Colonic mucosa (tissue), 4 donors: ENCODE measurements at places on chromosomes 7 and 10. TPM values are rescaled to one million over a fixed set of nuclear protein-coding genes. Genes with fewer than 3 reads are reported as not detected.

GRCh38 chr10:95121904-95122303 lies 52.6 kb upstream of the CYP2C8 start:
- H3K27ac ChIP-seq: no peak overlapping the region
- no peaks in the 10 kb centered on the region for H3K27me3 ChIP-seq
- DNase-seq: no peak
- H3K4me3 ChIP-seq: no peak overlapping the region

GRCh38 chr10:78341953-78342614 lies 308.4 kb downstream of the RPS24 start:
- H3K27me3 ChIP-seq: no peaks in the 10 kb centered on the region
- no peaks in the 10 kb centered on the region for H3K4me1 ChIP-seq
- no peak overlapping the region for H3K4me3 ChIP-seq
- H3K36me3 ChIP-seq: no peaks in the 10 kb centered on the region

- no peak overlapping the region for H3K4me3 ChIP-seq
- H3K27ac ChIP-seq: no peak overlapping the region
- no peaks in the 10 kb centered on the region for H3K27me3 ChIP-seq
- no peak for DNase-seq
These were observed 15.9 kb downstream of the PRKG1 start for GRCh38 chr10:51090190-51090589.

- H3K27ac ChIP-seq: no peak overlapping the region
- H3K27me3 ChIP-seq: no peaks in the 10 kb centered on the region
- no peaks in the 10 kb centered on the region for H3K36me3 ChIP-seq
- DNase-seq: no peak
- H3K4me3 ChIP-seq: no peak overlapping the region
- peaks cover 16% of the 10 kb centered on the region for H3K4me1 ChIP-seq
These were observed 51.0 kb downstream of the UNC5B start for GRCh38 chr10:71263376-71263775.

DNA sequence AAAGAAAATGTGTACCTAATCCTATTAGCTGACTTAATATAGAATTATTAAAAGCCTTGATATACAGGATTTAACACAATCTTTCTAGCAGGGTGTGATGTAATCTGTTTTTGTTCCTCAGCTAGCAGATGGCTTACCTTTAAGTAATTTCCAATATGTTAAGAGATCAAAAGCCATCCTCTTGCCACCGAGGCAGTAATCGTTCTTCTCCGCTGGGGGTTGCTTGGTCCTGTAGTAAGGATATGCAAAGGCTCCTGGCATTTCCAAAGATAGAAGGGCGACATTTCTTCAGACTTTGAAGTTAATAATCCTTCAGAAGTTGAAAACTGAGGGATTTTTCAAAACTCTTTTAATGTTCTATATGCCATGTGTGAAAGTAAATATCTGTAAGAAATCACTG lies 156.4 kb downstream of the FZD1 start:
- H3K27ac ChIP-seq: no peak overlapping the region
- H3K4me3 ChIP-seq: no peak overlapping the region
- no peak for DNase-seq
- H3K4me1 ChIP-seq: no peaks in the 10 kb centered on the region
- no peaks in the 10 kb centered on the region for H3K36me3 ChIP-seq
- H3K27me3 ChIP-seq: no peaks in the 10 kb centered on the region

GRCh38 chr7:151206914-151207313 lies 3.4 kb downstream of the H2BK1 start:
- no peaks in the 10 kb centered on the region for H3K27me3 ChIP-seq
- no peak overlapping the region for H3K4me3 ChIP-seq
- no peak for DNase-seq
- no peak overlapping the region for H3K27ac ChIP-seq
- no peaks in the 10 kb centered on the region for H3K4me1 ChIP-seq
- no peaks in the 10 kb centered on the region for H3K36me3 ChIP-seq

GRCh38 chr7:151608031-151608551 lies 88.4 kb upstream of the RHEB start:
- peak overlapping the region; percentile 38 for H3K27ac ChIP-seq
- H3K36me3 ChIP-seq: no peaks in the 10 kb centered on the region
- no peaks in the 10 kb centered on the region for H3K27me3 ChIP-seq
- no peak overlapping the region for H3K4me3 ChIP-seq
- DNase-seq: peak; percentile 62

- peak overlapping the region; percentile 96 for H3K27ac ChIP-seq
- H3K27me3 ChIP-seq: no peaks in the 10 kb centered on the region
- H3K4me3 ChIP-seq: peak overlapping the region; percentile 80
- H3K36me3 ChIP-seq: no peaks in the 10 kb centered on the region
- H3K4me1 ChIP-seq: peaks cover 3% of the 10 kb centered on the region
- DNase-seq: peak; percentile 69
These were observed 804 bp downstream of the FRAT1 start for GRCh38 chr10:97319671-97320479.

DNA sequence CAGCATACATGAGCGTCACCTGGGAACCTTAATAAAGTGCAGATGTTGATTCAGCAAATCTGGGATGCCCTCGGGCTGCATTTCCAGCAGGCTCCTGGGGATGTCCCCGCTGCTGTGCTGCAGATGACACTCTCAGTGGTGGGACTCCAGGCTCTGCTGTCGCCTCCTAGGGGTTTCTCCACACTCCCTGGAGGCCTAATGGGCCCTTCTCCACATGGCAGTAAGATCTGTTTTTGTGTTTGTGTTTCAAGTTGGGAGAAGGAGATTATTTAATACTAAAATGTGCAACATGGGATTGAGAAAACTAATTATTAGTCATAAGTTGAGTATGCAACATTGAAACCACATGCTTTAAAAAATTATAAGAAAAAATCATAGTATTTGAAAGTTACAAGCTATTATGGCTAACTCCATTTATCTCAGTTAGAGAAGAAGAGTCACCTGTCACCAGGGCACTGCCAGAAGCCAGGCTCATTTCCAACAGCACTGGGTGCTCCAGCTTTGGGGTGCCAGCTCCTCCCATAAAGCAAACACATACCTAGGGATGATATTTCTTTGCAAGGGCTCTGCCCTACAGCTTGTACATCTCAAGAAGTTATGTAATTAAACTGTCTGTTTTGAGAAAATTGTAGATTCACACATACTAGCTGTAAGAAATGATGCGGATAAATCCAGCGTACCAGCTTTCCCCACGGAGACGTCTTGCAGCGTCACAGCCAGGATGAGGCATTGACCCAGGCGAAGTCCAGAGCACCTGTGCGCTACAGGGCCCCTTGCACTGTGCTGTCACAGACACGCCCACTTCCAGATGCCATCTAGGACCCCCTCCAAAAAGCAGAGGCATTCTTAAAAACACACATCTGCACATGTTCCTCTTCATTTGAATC lies 106.4 kb downstream of the EGFR start:
- no peaks in the 10 kb centered on the region for H3K36me3 ChIP-seq
- no peak overlapping the region for H3K4me3 ChIP-seq
- H3K4me1 ChIP-seq: peaks cover 2% of the 10 kb centered on the region
- H3K27ac ChIP-seq: no peak overlapping the region
- H3K27me3 ChIP-seq: no peaks in the 10 kb centered on the region

- DNase-seq: no peak
- no peaks in the 10 kb centered on the region for H3K27me3 ChIP-seq
- H3K27ac ChIP-seq: no peak overlapping the region
- H3K4me1 ChIP-seq: no peaks in the 10 kb centered on the region
- no peak overlapping the region for H3K4me3 ChIP-seq
These were observed 32.1 kb downstream of the SGCE start for GRCh38 chr7:94623820-94624219.

- no peaks in the 10 kb centered on the region for H3K27me3 ChIP-seq
- H3K4me1 ChIP-seq: no peaks in the 10 kb centered on the region
- H3K36me3 ChIP-seq: no peaks in the 10 kb centered on the region
- DNase-seq: no peak
- H3K4me3 ChIP-seq: no peak overlapping the region
These were observed 162.6 kb downstream of the FAM107B start for GRCh38 chr10:14611968-14612693.

DNA sequence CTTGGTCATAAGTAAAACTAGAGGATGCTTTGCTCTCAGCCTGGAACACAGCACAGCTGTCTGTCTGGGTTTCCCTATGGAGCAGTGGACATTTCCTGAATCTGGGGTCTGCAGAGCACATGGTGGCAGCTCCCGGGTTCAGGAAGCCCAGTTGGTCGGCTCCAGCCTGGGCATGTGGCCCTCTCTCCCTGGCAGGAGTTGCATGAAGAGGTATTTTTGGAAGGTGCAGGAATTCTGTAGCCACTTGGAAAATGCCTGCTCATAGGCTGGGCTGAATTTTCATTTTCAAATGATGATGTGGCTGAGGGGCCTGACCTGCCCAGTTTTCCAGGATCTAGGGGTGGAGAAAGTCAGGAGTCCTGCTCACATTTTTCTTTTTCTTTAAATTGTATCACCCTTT lies 6.7 kb upstream of the TPST1 start:
- DNase-seq: no peak
- no peak overlapping the region for H3K4me3 ChIP-seq
- no peaks in the 10 kb centered on the region for H3K36me3 ChIP-seq
- H3K4me1 ChIP-seq: no peaks in the 10 kb centered on the region
- H3K27ac ChIP-seq: no peak overlapping the region

DNA sequence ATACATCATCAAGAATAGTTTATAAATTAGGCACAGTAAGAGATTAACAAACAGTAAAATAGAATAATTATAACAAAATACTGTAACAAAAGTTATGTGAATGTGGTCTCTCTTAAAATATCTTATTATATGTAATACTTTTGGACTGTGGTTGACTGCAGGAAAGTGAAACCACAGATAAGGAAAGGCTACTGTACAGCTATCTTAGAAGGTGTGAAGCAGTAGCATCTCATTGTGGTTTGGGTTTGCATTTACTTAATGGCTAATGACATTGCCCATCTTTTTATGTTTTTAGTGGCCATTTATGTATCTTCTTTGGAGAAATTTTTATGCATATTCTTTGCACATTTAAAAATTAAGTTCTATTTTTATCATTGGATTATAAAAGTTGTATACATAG lies 296.4 kb upstream of the MAGI2 start:
- H3K27me3 ChIP-seq: no peaks in the 10 kb centered on the region
- no peak overlapping the region for H3K27ac ChIP-seq
- H3K4me3 ChIP-seq: no peak overlapping the region
- no peak for DNase-seq
- H3K36me3 ChIP-seq: no peaks in the 10 kb centered on the region

DNA sequence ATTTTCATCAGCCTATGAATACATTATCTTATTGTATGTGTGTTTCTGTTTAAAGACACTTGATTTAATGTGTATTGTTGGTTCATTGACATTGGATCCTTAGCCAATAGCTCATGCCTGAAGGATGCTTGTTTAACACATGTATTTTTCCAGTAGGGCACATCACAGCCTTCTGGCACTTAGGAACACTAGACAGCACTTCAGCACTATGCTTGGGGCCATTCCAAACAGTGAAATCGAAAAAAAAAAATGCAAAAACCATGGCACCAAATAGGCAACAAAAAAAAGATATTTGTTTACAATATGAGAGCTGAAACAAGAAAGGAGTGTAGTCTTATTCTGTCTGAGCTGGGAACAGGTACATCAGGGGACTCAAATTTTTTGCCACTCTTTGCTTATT lies 262.8 kb downstream of the SLC25A13 start:
- no peak overlapping the region for H3K27ac ChIP-seq
- H3K4me1 ChIP-seq: no peaks in the 10 kb centered on the region
- H3K27me3 ChIP-seq: no peaks in the 10 kb centered on the region
- H3K36me3 ChIP-seq: no peaks in the 10 kb centered on the region
- no peak overlapping the region for H3K4me3 ChIP-seq

DNA sequence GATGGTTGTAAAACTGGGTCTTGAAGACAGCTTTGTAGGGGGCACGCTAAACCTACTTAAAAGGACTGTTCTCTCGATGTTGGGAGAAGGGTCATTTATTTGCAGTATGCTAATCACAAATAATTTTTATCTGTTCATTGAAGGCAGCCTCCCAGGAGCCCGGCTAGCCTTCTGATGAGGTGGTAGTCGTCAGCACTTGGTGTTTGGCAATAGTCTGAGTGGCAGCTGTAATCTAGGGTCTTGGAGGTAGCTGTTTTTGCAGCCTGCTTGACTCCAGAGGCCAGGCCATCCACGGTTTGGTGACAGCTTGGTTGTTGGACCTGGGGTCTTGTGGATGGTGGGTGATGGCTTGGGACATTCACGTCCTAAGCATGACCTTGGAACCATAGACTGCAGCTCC lies 2.2 kb downstream of the GTF2IRD1 start:
- peaks cover 8% of the 10 kb centered on the region for H3K4me1 ChIP-seq
- no peaks in the 10 kb centered on the region for H3K36me3 ChIP-seq
- no peak for DNase-seq
- H3K27ac ChIP-seq: peak overlapping the region; percentile 70
- no peak overlapping the region for H3K4me3 ChIP-seq

DNA sequence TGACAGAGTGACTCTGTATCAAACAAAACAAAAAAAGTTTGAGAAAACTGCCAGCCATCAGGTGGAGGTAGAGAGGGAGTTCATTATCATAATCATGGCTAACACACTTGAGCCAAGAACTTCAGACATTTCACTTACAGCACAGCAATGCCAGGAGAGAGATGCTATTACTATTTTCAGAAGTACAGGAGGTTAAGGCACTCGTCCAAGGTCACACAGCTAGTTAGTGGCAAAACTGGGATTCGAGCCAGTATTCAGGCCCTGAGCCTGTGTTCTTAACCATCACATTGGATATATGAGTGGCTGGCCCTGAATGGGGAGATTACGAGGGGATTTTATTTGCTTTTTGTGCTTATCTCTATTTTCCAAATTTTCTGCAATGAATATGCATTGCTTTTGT lies 24.8 kb upstream of the UNC5B start:
- H3K4me1 ChIP-seq: no peaks in the 10 kb centered on the region
- no peak overlapping the region for H3K27ac ChIP-seq
- DNase-seq: no peak
- H3K27me3 ChIP-seq: no peaks in the 10 kb centered on the region

Gene OR2A12
- not detected for total RNA-seq

Gene LLCFC1
- total RNA-seq: not detected

Gene SNCG
- 2.6 TPM for total RNA-seq

Gene ATG9B
- 0.66 TPM for total RNA-seq

Gene DOCK1
- total RNA-seq: 49.0 TPM
